T-cell (primary cell): ENCODE measurements at places on chromosomes 1 and 21.

DNA sequence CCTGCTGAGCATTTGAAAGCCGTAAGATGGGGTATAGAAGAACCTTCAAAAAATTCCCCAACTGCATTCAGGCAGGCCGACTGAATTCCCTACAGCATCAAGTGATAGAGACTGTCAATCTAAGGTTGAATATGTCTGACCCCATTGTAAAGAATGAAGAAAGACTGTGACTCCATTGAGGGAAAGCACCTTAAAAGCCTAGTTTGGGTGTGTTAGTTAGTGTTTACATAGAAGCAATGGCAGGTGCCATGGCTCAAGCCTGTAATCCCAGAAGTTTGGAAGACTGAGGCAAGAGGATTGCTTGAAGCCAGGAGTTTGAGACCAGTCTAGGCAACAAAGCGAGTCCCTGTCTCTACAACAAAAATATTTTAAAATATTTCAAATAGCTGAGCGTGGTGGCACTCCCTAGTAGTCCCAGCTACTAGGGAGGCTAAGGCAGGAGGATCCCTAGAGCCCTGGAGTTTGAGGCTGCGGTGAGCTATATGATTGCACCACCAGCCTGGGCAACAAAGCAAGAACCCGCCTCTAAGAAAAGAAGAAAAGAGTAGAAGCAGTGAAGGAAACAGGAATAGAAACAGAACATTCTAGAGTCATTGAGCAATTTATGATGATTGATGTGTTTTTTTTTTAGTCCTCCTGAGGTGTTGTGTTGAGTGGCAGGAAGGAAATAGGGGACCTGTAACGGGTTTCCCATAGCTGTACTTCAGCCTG, 15.4 kb downstream of the POLR3GL start:
- DNase-seq, result no peak

DNA sequence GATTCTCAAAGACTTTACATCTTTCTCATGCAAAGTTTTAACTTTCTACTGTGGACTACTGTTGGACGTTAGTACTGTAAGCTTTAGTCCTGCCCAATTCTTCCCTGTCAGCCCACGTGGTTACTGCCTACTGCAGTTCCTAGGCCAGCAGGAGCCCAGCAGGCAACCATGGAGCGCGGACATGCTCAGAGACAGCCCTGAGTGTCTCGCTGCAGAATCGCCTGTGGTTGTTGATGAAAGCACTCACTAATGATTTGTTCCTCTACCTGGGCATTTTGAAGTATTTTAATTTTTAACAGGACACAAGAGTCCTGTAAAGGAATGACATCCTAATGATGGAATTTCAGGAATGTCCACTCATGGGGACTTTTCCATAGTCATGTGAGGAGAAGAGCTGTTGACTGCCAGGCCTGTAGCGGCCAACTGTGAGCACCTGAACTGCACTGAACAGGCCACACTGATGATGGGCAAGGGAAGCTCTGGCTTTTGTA, 44.1 kb downstream of the PGBD5 start:
- no peak for DNase-seq

DNA sequence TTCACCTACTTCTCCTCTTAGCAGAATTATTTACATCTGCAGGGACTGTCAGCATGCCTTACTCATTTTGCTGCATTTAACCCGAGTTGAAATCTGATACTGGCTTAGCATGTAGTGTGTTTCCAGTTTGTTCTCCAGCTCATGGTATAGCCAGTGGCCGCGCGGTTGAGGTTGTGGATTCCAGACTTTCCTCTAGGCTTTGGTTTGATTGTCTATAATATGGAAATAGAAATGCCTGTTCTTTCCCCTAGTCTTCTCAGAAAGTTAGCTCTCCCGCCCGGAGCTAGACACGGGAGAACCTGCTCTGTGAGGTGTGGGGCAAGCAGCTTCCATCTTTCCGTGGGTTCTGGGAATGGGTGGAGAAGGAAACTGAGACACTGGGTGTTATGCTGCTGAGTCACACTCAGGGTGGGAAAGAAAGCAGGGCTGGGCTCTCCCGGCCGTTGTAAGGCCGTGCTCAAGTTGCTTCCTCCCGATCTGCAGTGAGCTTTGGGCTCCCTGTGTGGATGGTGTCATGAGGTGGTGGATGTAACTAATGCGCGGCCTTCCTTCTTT, 206.8 kb upstream of the TMEM51 start:
- DNase-seq, result no peak

- no peak for DNase-seq
Measured at GRCh38 chr1:97636941-97637340, 283.9 kb downstream of the DPYD start.

DNA sequence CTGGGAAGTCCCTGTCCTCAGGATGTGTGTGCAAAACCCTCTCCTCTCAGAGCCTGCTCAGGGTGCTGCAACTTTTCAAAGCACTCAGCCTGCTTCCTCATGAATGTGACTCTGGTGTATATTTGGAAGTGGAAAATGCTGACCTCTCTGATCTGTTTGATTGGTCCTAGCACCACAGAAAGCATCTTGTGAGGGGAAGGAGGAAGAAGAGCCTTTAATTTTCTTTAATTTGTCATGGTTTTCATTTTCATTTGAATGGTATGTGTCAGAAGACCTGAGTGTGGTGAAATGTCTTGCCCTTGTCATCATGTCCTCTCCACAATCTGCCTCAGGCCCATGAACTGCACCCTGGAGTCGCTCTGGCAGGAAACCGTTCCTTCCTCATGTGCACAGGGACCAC, 383.5 kb downstream of the NTNG1 start:
- no peak for DNase-seq

GRCh38 chr1:55572878-55573734, 357.9 kb upstream of the USP24 start:
- no peak for DNase-seq

DNA sequence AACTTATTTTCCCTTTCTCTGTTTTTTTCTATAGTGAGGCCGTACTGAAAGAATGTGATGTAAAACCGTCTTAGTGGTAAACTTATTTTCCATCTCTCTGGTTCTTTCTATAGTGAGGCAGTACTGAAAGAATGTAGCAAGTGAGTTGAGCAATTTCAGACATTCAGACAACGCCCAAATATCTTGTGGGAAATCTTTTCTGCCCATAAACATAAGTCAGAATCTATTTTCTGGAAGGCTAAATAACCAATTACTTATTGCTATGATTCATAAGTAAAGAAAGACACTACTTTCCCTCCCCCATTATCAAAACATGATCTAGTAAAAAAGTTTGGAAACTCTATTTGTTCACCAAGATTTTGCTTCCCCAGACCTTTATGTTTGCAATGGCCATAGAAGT, 18.8 kb upstream of the SCCPDH start:
- no peak for DNase-seq

GRCh38 chr1:24178407-24178806, 8.7 kb downstream of the IFNLR1 start:
- no peak for DNase-seq

GRCh38 chr1:115907092-115907491, 66.2 kb upstream of the NHLH2 start:
- no peak for DNase-seq

DNA sequence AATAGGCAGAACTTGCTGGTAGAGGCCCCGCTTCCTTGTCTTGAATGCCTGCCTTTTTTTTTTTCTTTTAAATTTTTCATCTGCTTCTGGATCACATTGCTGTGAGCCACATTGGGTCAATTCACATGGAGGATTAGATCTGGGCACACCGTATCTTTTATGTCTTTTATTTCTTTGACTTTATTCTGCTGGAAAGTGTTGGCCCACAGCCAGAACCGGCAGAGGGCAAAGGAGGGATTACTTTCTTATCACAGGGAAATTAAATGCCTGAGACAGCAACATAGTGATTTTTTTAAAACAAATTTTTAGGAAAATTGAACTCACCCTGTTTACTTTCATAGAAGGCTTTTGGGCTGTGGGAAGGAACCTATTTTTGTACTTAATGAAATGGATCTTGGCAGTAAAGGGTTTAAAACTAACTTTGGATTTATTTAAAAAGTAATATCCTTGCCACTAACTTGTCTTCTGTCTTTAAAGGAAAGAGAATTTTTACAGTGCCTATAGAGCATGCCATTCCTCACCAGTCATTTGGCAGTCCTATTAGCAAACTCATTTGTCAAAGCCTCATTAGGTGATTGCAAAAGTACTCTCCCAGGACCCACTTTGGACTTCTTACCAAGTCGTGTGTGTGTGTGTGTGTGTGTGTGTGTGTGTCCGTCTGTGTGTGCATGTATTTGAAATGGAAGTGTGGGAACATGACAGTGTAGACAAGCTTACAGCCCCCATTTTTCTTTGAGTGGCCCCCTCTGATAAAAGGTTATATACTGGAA, 68.4 kb downstream of the ST6GALNAC3 start:
- no peak for DNase-seq

DNA sequence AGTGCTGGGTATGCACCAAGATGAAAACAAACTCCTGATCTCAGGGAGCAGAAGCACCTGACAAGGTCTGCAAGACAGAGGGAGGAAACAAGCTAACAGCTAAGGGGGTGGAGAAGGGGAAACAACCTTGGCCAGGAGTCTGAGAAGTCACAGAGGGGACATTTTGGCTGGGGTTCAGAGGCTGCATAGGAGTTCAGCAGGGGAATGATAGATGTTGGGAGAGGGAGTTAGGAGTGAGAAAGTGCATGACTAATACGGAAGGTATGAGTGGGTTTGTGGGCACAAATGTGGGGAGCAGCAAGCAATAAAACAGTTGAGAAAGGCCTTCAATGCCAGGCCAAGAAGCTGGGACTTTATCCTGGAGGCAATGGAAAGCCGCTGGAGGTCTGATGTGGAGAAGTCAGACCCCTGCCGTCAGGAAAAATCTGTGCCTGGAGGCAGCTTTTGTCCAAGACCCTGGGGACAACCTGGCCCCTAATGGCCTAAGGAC, 16.4 kb downstream of the EPHA2 start:
- no peak for DNase-seq

GRCh38 chr1:185787238-185787637, 53.0 kb downstream of the HMCN1 start:
- DNase-seq, result no peak

GRCh38 chr1:167862432-167863076, 51.4 kb downstream of the ADCY10 start:
- DNase-seq, result no peak

GRCh38 chr1:94627771-94628498, 86.4 kb upstream of the F3 start:
- no peak for DNase-seq

DNA sequence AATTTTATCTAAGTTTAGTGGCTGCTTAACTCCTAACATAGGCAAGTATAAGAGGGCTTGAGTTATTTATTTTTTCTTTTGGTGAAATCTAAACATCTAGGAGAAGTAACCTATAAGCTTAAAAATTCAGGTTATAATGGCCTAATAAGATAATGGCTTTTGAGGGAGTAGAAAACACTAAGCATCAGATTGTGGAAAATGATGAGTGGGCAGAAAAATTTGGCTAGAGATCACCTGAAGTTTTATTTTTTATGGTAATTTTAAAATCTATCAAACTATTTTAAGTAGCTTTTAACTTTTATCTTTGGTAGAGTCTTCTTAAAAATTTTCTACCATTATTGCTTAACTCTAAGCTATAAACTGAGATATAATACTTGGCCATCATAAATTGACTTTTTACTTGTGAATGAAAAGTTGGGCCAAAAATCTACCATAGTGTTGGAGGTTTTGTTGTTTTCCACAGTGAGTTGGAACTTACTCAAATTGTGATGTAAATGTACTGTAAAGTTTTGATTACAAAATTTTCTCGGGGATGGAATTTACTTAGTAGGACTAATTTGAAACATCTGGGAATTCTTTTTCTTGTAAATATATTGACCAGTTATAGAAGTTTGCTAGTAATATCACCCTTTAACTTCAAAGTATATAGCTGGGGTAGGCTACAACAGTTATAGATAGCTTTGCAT, 63.9 kb downstream of the USP25 start:
- no peak for DNase-seq

DNA sequence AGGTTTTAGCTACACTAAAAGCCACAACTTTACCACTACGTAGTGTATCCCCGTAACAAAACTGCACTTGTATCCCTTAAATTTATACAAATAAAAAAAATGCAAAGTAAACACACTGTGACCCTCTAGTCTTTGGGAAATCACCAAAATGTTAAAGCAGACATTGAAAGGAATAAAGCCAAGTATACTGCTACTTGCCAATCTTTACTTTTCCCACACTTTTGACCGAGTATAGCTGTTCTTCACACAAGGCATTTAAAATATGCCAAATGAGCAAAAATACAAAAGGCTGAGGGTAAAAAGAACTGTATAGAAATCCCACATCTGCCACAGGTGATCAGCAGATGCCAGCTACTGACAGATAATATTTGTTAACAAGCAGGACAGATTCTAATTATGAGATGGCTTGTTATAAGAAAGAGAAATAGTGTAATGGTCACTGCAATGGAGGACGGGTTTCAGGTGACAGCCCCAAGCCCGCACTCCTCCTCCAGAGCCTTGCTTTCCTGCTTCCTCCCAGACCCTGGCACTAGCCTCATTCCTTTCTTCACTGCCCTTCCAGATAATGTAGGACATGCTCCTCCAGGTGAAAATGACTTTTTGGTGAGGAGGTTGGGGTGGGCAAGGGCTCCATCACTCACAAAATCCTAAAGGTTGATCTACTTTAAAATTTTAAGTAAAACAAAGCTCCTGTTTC, 18.1 kb downstream of the KCNT2 start:
- DNase-seq, result no peak

GRCh38 chr1:205915354-205915990, 27.8 kb downstream of the SLC26A9 start:
- no peak for DNase-seq

DNA sequence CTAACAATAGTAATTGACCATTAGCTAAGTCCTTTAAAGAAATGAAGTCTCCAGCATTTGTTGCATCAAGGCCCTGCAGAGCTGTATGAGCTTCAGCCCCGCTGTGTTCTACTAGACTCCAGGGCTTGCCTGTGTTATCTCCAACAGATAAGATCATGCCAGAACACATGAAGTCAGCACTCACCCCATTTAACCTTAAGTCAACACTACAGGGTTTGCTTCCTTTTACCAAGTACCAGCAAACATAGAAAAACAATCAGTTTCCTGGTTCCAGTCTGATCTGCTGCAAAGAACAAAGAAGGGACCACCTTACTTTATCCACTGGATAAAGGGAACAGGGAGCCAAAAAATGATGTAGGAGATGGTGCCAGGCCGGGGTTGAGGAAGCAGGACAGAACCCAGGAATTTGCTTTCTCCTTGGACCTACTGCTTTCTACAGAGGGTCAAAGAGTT, 41.3 kb upstream of the ENAH start:
- DNase-seq, result no peak

GRCh38 chr1:47950471-47950870, 46.7 kb downstream of the TRABD2B start:
- DNase-seq, result no peak

GRCh38 chr21:45942755-45943629, 38.6 kb upstream of the COL6A1 start:
- DNase-seq, result no peak

DNA sequence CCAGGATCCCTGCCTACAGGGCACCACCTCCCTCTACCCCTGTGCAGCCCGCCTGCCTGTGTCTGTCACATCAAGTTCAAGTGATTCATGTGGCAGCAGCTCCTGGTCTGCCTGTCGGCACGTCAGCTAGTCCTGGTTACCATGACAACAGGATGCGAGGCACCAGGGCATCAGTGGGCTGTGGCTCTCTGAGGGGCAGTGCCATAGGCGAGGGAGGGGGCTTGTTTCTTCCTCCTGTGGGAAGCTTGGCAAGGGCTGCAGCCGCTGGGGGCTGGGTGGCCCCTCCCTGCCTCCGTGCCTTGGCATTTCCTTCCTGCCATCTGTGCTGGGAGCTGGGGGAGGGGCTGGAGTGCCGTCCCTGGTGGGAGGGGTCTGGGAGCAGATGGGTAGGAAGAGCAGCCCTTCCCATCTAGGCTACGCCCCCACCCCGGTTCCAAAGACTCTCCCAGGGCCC, 43.1 kb downstream of the FOXO6 start:
- no peak for DNase-seq

GRCh38 chr1:237119091-237119490, 77.1 kb downstream of the RYR2 start:
- DNase-seq, result no peak
